Activated CD8-positive, alpha-beta memory T cell treated with anti-CD3 and anti-CD28 coated beads for 48 hours (primary cell): ENCODE measurements at places on chromosomes 7 and 10.

GRCh38 chr10:25888627-25889026, 45.4 kb upstream of the MYO3A start:
- DNase-seq = no peak

- no peak for DNase-seq
Measured at GRCh38 chr7:14859267-14859666, 43.3 kb downstream of the DGKB start.

GRCh38 chr10:86229376-86229775, 137.2 kb downstream of the GRID1 start:
- DNase-seq = no peak

- DNase-seq = no peak
Measured at GRCh38 chr10:117471344-117471874, 71.1 kb upstream of the EMX2 start.

DNA sequence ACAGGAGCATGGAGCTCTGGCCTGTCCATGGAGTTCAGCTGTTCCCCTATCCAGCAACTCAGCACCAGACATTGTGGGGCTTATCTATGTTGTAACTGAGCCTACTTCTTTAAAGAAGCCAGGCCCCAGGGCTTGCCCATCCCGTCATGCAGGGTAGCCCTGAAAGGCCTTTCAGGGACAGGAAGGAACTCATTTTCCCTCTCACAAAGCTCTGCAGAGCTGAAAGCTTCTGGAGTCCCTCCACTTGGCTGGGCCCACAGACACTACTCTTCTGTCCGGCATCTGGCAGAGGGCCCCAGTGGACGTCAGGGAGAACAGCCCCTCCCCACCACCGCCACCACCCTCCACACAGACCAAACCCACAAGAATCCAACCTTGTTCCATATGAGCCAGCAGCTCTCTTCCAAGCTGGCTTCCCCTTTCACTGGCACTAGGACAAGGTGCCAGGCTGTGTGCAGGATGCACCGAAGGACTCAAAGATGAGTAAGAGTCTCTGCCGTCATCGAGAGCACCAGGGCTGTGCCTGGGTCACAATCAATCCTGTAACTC, 33.1 kb downstream of the DENND2A start:
- DNase-seq = no peak

- no peak for DNase-seq
Measured at GRCh38 chr7:42574685-42575084, 337.2 kb downstream of the C7orf25 start.

DNA sequence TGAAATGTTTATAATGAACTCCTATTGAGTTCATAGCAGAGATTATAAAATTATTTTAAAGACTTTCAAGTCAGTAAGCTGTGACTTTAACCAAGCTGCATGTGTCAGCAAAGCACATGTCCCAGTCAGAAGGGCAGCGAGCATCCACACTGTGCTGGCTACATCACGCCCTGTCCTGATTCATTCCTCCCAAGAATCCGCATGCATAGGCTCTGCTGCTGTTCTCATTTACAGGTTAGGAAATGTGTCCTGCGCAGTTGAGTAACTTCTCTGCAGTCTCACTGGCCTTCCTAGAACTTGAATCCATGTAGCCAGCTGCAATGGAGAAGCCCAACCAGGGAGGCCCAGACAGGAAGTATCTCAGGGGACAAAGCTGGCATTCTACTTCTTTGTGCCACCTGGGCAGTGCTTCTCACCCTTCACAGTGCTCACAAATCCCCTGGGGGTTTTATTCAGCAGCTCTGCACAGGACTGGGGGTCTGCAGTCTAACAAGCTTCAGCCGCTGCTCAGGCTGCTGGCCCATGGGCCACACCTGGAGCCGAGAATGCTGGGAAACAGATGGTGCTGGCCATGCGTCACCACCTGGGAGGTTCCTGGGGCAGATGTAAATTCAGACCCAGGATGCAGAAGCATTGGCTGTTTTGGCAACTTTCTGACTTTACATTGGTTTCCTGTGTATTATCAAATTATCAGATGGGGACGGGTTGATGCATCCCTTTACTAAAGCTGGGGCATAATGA, 192.8 kb upstream of the GDF10 start:
- no peak for DNase-seq

GRCh38 chr10:52801947-52802346, 29.4 kb upstream of the MBL2 start:
- DNase-seq = no peak

GRCh38 chr10:117365612-117366011, 9.6 kb downstream of the PDZD8 start:
- no peak for DNase-seq

GRCh38 chr7:131164025-131164925, 163.4 kb upstream of the MKLN1 start:
- DNase-seq = no peak
